ENCODE measurements at places on chromosomes 7 and 10.

GRCh38 chr7:17447728-17448478 lies 149.5 kb downstream of the AHR start:
- DNase-seq: no peak

GRCh38 chr7:35670856-35671569 lies 23.9 kb downstream of the HERPUD2 start:
- DNase-seq: no peak

DNA sequence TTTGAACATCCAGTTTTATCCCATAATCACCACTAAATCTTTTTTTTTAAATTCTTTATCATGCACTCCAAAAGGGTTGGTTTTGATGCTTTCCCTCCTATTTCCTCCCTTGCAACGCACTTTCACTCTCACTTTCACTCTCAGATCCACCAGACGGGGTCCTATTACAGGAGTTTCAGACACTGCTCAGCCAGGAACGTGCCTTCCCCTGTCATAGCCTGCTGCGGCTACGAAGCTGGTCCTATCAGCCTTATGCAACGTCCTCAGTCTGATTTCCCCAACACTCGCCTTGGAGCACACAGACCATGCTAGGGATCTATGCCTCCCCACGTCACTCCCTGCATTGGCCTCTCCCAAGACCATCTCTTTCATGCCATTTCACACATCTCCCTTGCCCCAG lies 23.4 kb downstream of the ZPBP start:
- DNase-seq: peak; percentile 35

GRCh38 chr10:49361178-49361554 lies 34.7 kb downstream of the DRGX start:
- DNase-seq: no peak

GRCh38 chr10:35986756-35987502 lies 344.8 kb upstream of the FZD8 start:
- no peak for DNase-seq

DNA sequence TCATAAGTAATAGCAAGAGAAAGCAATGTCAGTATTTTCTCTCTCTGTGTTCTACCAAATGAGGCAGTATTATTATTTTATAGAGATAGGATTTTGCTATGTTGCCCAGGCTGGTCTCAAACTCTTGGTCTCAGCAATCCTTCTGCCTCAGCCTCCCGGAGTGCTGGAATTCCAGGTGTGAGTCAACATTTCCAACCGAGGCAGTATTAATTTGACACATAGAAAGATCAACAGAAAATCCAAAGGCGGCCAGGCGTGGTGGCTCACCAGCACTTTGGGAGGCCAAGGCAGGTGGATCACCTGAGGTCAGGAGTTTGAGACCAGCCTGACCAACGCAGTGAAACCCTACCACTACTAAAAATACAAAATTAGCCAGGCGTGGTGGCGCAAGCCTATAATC lies 71.8 kb downstream of the SMURF1 start:
- no peak for DNase-seq

DNA sequence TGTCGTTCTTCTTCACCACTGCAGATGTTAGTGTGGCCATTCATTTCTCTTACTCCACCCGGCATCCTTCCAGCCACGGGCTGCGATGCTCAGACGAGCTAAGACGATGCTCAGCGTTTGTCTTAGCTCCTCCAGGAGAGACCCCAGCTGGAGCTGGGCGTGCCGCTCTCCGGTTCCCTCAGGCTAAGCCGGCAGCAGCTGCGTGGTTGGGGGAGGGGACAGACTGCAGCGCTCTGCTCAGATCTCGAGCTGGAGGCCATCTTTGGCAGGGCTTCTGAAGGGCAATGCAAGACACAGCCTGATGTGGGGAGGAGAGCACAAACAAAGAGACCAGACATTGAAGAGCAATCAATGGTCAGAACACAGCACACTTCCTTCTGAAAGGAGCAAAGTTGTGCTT lies 4.8 kb downstream of the INA start:
- DNase-seq: no peak

GRCh38 chr7:147196481-147196880 lies 1079.9 kb downstream of the CNTNAP2 start:
- DNase-seq: no peak

- no peak for DNase-seq
Measured at GRCh38 chr10:92544296-92544695, 29.6 kb downstream of the IDE start.

- DNase-seq: no peak
Measured at GRCh38 chr10:1287487-1287886, 231.3 kb downstream of the WDR37 start.

- no peak for DNase-seq
Measured at GRCh38 chr10:43225004-43225786, 41.7 kb downstream of the RASGEF1A start.

- no peak for DNase-seq
Measured at GRCh38 chr7:2628130-2628482, 3.7 kb upstream of the TTYH3 start.

DNA sequence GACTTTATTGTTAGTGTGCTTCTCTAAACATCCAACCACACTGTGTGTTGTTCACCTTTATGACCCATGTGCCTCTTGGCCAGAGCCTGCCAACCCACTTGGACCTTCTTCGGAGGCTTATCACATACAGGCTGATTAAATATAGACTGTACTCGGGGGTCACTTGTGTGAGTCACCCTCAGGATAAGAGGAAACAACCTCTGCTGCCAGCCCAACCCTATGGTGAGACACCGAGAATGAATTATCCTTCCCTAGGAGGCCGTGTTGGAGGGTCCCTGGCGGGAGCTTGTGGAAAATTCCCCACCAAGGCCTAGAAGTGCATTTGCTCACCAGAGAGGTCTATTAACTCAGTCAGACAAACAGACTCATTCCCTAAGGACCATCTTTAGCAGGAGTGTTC lies 63.0 kb downstream of the FAS start:
- DNase-seq: no peak

DNA sequence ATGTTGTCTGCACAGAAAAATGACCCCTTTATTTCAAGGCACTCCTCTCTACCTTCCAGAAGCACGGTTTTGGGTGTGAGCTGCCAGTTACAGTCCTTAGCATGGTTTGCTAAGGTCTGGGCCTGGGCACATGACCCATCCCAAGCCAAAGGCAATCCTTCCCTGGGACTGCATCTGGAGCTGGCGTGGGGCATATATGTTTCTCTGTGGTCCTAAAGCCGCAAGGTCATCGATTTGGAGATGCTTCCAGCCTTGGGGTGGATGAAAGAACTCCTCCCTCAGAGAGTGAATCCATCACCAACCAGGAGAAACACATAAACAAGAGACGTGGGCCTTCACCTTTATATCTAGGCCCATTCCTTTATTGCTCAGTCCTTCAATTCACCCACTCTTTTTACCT lies 50.1 kb upstream of the IGFBP3 start:
- no peak for DNase-seq

GRCh38 chr10:58372607-58373441 lies 12.4 kb upstream of the TFAM start:
- no peak for DNase-seq

DNA sequence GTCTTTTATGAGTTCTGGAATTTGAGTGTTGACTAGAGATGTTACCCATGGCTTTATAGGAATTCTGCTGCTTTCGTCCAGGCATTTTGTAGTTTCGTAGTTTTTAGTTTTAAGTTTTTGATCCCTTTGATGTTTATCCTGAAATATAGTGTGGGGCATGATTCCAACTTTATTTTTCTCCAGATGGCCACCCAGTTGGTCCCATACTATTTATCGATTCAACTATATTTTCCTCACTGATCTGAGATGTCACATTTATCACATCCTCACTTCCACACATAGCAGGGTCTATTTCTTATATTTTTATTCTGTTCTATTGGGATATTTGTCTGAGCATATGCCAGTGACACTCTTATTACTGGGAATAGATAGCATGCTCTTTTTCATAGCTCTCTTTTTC lies 33.9 kb downstream of the ADRA2A start:
- DNase-seq: no peak

GRCh38 chr10:114523876-114524275 lies 119.6 kb upstream of the AFAP1L2 start:
- no peak for DNase-seq

DNA sequence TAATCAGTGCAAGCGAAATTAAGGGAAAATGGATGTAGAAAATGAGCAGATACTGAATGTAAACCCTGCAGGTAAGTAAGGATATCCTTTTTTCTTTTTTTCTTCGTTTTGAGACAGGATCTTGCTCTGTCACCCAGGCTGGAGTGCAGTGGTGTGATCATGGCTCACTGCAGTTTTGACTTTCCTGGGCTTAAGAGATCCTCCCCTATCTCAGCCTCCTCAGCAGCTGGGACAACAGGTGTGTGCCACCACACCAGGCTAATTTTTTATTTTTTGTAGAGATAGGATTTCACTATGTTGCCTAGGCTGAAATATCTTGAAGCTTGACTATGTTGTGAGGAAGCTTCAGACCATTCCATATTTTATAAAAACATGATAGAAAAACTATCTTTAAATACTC lies 4.3 kb downstream of the PDCD4 start:
- DNase-seq: no peak

DNA sequence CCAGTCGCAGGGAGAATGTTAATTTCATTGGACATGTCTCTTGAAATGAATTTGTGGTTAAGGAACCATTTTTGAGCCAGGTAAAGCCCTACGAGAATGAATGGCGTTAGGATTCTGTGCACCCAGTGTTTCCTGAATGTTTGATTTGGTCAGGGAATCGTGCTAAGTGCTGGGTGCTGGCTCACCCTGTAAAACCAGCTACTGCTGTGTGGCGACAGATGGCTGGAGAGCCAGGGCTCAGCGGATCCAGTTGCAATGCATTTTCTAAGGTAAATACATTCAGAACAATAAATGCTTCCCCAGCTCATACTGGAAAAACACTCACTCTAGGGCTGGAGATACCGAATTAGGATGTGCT lies 355.5 kb downstream of the GLRX3 start:
- DNase-seq: no peak

GRCh38 chr7:36951257-36951697 lies 227.0 kb upstream of the AOAH start:
- DNase-seq: no peak

- no peak for DNase-seq
Measured at GRCh38 chr10:29712108-29712507, 77.3 kb upstream of the SVIL start.

- no peak for DNase-seq
Measured at GRCh38 chr7:103690242-103690974, 244.4 kb upstream of the SLC26A5 start.

GRCh38 chr7:768881-769504 lies 41.9 kb upstream of the PRKAR1B start:
- no peak for DNase-seq

DNA sequence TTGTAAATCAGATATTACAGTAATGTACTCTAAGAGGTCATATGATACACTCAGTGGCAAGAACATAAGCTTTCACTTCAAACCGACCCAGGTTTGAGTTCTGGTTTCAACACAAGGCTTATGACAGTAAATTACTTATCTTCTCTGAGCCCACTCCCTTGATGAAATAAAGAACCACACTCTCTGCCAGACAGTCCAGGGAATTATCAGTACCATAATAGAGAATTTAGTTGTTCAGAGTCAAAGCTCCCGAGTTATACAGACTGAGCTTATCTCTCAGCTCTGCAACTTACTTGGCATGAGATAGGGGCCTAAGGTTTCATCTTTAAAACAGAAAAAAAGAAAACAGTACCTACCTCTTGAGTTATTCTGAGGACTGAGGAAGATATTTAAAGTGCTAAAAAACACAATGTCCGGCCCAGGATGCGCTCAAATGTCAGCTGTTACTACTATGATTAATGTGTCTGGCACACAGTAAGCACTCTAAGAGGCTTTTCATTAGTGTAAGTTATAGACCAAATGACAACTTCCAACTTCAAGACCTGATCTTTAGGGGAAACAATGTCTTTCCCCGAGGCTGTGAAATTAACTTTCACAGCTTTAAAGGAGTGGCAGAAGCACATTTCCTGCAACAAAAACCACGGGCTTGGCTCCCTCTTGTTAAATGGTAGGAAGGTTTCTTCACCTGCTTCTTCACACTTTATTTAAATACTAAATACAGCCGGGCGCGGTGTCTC lies 38.1 kb downstream of the UBE2H start:
- DNase-seq: no peak

- DNase-seq: no peak
Measured at GRCh38 chr7:66344166-66344565, 139.0 kb downstream of the TPST1 start.

DNA sequence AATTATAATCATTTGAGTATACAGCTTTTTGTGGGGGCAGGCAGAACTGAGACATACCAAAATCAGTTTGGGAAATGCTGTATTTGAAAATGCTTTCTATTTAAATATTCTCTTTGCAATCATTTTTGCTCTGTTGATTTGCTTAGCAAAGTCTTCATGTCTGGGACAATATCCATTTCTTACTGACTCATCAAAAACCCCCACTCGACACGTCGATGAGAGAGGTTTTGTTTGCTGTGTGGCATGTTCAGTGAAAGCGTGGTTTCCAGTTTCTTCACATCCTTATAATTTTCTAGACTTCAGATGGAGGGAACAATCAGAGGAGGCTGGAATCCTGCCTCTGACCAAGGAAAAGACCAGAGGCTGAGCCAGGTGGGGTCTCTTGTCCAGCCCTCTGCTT lies 28.9 kb downstream of the HTRA1 start:
- no peak for DNase-seq

GRCh38 chr10:723973-724372 lies 34.5 kb upstream of the DIP2C start:
- no peak for DNase-seq

- no peak for DNase-seq
Measured at GRCh38 chr10:114767101-114767985, 54.2 kb upstream of the FHIP2A start.

DNA sequence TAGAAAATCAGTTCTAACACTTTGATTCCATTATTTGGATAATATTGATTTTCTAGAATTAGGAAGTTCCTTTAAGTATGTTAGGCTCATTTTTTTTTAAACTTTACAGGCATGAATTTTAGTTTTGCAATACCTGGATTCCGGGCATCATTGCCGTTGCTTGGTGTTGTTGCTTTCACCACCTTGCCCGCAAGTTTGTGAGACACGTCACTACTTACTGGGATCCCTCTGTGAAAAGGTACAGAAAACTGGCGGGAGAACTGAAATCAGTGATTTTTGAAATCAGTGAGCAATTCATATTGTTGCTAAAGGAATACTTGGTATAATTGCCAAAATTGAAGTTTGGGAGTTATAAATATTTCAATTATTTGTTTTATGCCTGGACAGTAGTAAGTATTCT lies 232.3 kb upstream of the NPY start:
- no peak for DNase-seq

GRCh38 chr7:101420436-101420835 lies 57.8 kb downstream of the COL26A1 start:
- DNase-seq: no peak

DNA sequence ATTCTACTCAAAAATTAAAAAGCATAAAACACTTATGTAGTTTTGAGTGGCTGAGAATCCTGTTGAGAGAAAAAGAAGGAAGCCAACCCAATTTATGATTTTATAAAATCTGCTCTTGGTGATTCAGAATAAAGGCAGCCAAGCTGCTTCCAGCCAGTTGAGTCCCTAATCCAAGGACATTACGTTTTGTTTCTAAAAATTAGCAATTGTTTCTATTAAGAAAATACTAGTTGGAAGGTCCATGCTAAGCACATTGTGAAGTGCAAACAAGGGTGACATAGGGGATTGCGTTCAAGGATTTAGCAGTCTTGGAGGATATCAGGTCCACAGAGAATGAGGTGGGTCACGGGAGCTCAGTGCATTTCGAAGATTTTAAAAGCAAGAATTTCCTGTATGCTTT lies 987.7 kb downstream of the TYW1 start:
- DNase-seq: no peak

- DNase-seq: no peak
Measured at GRCh38 chr10:68330852-68331454, 911 bp upstream of the HNRNPH3 start.
